Activated gamma-delta T cell treated with anti-CD3 and anti-CD28 coated beads, Interleukin-2, amount 50 U/mL, for 16 hours (primary cell): ENCODE measurements at places on chromosomes 4 and X.

DNA sequence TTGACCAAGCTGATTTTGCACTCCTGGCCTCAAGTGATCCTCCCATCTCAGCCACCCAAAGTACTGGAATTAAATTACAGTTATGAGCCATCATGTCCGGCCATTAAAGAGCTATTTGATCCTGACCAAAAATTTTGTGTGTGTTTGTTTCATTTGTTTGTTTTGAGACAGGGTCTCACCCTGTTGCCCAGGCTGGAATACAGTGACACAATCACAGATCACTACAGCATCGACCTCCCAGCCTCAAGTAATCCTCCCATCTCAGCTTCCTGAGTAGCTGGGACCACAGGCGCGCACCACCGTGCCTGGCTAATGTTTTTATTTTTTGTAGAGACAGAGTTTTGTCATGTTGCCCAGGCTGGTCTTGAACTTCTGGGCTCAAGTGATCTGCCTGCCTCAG, 82.9 kb upstream of the RBPJ start:
- DNase-seq = no peak

- DNase-seq = no peak
Observed at GRCh38 chr4:56731857-56732256, 50.8 kb upstream of the HOPX start.

- DNase-seq = no peak
Observed at GRCh38 chr4:184146951-184147350, 70.7 kb downstream of the ENPP6 start.

- no peak for DNase-seq
Observed at GRCh38 chr4:8911316-8912088, 39.9 kb upstream of the HMX1 start.

GRCh38 chrX:112512509-112512908, 167.2 kb downstream of the LHFPL1 start:
- DNase-seq = no peak

DNA sequence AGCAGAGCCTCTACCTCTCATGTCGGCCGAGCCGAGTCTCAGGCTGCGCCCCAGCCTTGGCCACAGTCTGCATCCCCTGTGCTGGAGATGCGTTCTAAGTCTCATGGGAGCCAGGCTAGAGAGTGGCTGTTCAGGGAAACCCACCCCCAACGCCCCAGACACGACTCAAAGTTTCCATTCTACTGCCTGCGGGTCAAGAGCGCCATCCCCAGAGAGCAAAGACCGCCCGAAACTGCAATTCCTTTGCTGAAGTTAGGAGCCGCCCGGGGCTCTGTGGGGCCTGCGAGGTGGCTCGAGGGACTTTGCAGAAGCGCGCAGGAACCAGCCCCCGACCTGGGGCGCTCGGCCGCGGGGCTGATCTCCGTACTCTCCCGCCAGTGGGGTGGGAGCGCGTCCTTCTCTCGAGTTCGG, 10.0 kb upstream of the ELF4 start:
- no peak for DNase-seq

DNA sequence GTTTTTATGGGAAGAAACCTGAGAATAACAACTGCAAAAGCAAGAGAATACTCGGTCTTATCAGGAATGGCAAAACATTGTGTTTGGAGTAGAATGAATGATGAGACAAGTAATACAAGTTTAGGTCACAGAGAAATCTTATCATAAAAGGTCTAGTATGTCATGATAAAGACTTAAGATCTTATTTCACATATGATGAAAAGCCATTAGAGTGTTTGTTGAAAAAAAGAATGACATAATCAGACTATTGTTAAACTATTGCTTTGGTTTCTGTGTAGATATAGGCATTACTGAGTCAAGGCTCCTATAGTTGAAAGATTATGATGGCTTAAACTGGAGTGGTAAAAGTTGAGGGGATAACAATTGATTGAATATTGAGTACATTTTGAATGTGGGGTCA, 603.6 kb downstream of the CCSER1 start:
- DNase-seq = no peak

- no peak for DNase-seq
Observed at GRCh38 chr4:40178672-40179071, 18.2 kb upstream of the RHOH start.

DNA sequence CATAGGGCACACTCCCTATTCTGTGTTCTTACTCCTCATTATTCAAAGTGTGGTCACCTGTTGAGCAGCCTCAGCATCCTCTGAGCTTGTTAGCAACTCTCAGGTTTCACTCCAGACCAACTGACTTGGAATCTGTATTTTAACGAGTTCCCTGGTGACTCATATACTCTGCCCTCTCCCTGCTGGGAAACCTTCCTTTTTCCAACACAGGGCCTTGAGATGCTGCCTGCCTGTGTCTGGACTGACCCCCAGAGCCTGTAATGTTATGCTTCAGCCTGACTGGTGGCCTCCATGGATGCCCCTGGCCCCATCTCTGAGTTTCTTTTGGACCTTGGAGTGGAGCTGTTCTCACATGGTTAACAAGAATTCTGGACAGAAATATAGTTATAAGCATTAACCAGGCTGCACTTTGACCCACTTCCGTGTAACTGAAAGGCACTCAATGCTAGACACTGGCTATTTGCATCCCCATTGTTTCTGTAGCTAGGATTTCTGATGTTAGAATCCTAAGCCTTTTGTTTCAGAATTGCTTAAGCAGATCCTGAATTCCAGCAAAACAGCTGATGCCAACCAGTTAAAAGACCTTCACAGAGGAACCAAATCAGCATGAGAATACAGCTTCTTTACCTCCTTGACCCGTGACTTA, 262.6 kb downstream of the STIM2 start:
- no peak for DNase-seq

DNA sequence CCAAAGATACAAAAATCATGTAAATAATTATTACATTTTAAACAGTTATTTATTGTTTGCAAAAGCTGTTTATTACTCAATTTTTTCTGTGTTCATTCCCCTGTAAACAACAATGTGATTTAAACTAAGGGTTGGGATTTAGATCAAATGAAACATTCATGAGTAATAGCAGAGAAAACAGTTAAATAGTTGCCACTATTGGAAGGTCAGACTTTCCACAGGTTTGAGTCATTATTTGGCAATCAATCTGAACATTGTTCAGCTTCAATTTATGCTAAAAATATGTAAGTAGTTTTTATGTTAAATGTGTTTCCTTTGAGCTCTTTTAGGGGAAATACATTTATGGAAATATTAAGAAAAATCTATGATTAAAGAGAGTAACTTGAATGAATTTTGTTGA, 144.9 kb downstream of the STIM2 start:
- no peak for DNase-seq

DNA sequence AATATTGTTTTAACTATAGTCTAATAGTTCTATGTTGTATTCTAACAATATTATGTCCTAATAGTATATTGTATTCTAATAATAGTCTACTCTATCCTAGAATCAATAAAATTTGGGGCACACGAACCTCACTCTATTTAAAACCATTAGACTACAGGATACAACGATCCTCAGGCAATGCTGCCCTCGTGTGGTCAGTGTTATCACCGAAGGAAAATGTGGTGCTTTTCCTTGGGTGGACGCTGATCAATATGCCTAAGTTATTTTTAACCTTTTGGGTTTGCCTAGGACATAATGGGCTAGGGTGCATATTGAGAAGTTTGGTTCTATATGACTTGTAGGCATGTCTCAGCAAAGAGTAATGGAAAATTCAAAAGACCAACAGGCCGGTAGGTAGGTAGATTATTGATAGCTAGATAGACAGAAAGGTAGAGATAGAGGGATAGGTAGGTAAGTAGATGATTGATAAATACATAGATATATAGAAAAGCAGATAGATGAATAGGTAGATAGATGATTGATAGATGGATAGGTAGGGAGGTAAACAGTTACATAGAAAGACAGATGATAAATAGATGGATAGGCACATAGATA, 75.1 kb downstream of the PRKX start:
- DNase-seq = peak; percentile 8

- DNase-seq = peak; percentile 28
Observed at GRCh38 chr4:37892641-37893040, 1.8 kb downstream of the TBC1D1 start.
